ENCODE measurements at places on chromosomes 2 and 18.
A peak's percentile ranks its signal among the peaks of the same experiment; 100 is the strongest.

- no peak for DNase-seq
Measured at GRCh38 chr18:77001041-77001440, 131.5 kb downstream of the MBP start.

- no peak for DNase-seq
Measured at GRCh38 chr2:8538531-8538930, 143.3 kb upstream of the ID2 start.

DNA sequence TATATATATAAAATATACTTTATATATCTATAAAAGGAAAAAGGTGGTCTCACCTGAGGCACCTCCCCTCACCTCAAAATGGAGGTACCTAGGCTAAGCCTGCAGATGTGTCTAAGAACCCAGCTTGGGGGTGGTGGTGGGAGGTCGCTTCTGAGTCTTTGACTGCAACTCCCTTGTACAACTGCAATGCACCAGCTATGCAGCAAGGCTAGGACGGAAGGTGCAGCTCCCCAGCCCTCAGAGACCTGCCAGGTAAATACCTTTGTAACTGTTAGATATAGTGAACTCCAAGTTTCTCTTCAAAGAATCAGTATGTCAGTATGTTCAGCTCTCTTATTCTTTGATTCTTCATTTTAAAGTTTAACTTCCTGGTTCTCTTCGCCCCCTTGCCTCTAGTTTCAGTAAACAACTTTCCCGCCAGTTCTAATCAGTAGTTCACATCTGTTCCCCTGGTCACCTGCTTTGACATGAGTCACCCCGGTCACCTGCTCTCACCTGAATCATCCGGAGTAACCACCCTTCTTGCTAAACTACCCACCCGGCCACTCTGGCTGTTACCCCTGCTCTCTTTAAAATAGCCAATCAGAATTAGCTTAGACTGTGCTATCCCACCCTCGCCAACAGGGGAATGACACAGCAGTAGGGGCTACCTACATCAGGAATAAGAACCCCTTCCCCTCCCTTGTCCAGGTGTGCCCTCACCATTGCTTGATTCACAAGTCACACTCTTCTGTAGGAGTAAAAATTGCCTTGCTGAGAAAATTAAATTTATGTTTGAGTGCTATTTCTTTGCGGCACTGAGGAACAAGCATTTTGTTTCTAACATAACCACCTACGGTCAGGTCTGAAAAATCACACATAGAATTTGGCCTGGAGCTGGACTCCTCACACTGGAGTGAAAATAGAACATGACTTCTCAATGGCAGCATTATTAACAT is 24.7 kb upstream of the IMPA2 start:
- DNase-seq: no peak

DNA sequence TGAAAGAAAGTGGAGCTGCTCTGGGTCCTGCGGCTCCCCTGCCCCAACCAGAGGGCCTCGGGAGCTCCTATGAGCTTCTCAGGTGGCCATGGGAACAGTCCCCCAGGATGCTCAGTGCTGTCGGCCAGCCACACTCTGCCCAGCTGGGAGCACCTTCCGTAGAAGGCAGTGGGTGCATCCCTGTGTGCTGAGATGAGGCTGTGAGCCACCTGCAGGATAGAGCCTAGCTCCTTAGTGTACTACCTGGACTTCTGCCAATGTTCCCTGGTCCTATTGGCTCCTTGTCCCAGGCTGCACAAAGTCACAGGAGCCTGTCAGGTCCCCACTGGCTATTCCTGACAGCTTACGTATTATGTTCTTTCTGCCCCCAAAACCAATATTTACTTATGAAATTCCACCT is 16.1 kb downstream of the PRELID3A start:
- no peak for DNase-seq

DNA sequence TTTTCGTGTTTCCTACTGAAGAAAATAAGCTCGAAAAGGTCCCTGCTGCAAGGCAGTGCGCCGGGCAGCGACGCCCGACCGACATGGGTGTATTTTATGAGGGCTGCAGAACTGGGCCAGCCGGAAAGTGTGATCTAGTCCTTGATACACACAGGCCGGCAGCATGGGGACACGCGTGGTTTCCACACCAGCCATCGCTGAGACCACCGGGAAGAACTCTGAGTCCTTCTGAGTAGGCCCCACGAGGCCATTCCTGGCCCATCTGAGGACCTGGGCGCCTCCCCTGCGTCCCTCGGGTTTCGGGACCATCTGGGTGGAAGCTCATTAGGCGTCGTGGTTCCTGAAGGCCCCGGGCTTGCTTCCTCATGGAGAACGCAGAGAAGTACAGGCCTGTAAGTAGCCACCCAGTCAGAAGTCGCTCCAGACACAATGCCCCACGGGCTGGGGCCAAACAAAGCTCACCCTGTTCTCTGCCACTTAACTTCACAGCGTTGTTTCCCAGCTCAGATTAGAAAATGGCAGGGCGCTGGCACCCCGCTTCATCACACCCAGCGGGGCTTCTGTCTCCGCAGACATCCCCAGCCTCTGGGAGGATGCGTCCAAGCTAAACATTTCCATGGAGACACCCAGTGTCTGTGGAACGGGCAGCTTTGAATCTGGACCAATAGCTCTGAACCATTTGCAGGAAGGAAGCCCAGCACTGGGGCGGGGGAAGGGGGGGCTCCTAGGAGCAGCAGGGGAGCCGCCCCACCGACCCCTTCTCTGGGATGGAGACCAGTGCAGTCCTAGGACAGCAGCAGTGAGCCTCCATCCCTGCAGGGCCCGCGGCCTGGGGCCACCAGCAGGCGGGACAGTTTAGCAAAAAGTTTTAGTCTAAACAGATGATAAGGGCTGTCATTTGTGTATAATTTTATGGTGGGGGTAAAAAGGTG is 2.4 kb downstream of the NFATC1 start:
- no peak for DNase-seq

GRCh38 chr2:204544961-204545860 is at the start of gene PARD3B:
Gene PARD3B, plus strand, starts transcription at chr2:204545475. Its CDS starts 525 bp downstream, at chr2:204546000.
- DNase-seq: peak; percentile 45

DNA sequence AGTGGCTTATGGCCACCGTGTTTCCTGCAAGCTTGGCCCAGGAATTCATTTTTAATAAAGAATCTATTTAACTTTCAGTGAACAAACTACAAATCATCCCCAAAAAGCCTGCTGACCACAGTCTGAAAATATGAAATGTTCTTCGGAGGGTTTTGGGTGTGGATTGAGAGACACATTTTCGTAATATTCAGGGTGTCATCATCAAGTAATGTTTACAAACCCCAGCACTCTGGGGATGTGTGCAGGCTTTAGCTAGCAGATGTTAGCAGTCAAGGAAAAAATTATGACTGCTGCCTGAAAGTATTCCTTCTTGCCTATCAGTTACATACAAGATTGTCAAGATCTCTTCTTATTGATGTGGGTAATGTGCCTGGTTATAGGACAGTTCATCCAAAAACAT is 143.9 kb upstream of the FN1 start:
- no peak for DNase-seq

DNA sequence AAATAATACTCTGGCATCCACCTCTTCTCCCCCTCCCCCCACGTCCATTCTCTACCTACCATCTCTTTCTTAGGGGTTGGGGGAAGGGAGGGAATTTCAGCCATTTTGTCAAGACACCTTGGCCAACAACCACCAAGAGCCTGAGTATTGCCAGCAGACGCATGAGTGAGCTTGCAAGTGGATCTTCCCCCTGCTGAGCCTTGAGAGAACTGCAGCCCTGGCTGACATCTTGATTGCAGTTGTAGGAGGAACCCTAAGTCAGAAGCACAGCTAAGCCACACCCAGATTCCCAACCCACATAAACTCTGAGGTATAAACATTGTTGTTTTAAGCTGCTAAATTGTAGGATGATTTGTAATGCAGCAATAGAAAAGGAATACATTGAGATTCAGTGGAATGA is 165.6 kb downstream of the TMEFF2 start:
- DNase-seq: no peak

- no peak for DNase-seq
Measured at GRCh38 chr2:160783474-160783873, 289.9 kb upstream of the RBMS1 start.

DNA sequence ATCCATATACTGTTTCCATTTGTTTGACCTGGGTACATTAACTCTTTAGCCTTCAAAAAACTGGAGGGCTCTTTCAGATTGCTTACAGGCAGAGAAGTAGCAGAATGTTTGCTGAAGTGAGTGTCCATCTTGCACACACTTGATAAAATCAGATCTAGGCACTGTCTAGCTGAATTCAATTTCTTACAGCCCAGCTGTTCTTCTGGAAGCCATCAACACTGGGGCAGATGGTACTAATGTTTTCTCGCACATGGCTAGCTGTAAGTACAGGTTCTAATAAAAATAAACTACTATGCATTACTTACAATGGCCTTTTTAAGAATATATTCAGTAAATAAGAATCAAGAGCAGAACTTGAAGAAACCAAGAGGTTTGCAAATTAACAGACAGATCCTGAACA is 175.9 kb downstream of the NBAS start:
- no peak for DNase-seq

GRCh38 chr18:7322817-7323485 is 92.1 kb downstream of the LRRC30 start:
- no peak for DNase-seq

- no peak for DNase-seq
Measured at GRCh38 chr2:217568289-217568971, 434.4 kb downstream of the TNS1 start.

GRCh38 chr2:75787532-75788132 is 76.9 kb upstream of the GCFC2 start:
- DNase-seq: peak; percentile 26

DNA sequence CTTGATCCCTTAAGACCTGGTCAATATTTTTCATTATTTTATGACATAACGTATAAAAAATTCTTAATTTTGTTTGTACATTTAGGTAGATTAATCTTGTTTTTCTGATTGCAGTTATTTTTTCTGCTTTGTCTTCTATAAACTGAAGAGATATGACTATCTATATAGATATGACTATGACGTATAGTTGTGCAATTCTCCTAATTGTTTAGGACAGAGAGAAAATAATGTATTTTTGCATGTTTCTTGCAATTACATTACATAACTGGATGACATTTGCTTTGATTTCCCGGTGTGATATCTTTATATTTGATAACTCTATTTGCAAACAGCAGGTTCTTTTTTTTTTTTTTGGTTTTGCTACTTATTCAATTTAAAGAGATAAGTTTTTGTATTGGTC is 310.2 kb upstream of the REG3G start:
- no peak for DNase-seq

DNA sequence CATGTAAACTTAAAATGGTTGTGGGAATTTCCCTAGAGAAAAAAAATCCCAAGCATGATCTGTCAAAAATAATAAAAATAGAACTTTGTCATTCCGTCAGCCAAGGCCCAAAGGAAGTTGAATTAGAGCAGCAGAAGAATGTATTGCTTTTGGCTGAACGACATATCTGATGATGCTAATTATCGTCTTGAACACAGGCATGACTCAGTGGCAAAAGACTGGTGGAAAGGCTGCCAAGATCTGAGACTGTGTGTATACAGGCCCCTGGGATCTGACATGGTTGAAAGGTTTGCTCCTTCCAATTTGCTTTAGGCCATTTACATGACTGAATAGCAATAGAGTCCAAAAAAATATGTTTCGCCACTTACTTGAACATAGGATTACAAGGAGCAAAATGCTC is 1057.1 kb upstream of the CRIM1 start:
- DNase-seq: no peak

DNA sequence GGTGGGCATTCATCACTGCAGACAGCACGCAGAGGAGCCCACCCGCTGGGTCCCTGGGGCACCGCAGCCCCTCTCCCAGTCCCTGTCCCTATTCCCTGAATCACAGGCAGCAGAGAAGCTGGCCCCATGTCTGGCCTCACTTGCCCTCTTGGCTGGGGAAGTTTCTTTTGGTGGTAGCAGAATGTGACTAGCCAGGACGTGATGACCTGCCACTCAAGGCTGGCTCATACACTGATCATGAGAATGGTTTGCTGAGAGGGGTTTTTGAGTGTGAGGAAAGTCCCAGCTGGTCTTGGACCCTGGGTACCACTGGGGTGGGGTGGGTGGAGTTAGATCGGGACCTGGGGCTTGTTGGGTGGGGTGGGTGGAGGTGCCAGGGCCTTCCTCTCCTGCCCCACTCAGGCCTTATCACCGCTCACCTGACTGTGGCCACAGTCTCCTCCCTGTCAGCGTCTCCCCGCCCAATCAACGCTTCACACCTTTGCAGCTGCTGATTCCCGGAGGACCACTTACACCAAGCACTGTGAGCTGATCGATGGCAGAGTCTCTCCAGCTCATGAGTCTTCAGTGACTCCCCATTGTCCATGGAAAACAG is 28.9 kb upstream of the FOSL2 start:
- no peak for DNase-seq

GRCh38 chr2:74841641-74842040 is 7.7 kb downstream of the HK2 start:
- no peak for DNase-seq

DNA sequence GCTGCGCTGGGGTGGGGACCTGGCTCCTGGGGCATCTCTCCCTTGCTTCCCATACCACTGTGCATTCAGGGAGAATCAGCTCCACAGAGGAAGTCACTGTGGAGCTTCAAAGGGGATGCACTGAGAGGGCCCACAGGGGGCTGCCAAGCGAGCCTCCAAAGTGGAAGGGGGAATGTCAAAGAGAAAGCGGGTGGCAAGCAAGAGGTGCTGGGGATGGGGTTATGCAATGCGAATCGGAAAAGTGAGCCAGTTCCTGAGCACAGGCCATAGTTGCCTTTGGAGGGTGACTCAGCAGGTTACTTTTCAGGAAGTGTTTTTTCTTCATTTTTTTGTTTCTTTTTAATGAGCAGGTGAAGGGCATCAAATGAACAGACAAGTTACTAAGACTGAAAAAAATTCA is 17.6 kb downstream of the PMAIP1 start:
- DNase-seq: no peak

DNA sequence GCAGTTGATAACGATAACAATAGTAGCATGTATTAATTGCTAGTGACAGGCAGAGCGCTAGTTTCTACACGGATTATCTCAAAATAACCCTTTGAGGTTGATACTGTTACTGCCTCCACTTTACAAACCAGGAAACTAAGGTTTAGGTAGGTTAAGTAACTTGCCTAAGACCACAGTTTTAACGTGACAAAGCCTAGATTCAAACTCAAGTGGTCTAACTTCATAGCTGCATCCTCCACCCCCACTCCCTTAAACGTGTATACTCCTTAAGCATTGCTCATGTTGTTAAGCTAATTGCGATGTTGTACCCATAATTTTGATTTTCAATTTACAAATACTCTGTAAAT is 1.2 kb downstream of the ME2 start:
- DNase-seq: no peak

- DNase-seq: no peak
Measured at GRCh38 chr2:54672590-54673456, 50.6 kb upstream of the EML6 start.

DNA sequence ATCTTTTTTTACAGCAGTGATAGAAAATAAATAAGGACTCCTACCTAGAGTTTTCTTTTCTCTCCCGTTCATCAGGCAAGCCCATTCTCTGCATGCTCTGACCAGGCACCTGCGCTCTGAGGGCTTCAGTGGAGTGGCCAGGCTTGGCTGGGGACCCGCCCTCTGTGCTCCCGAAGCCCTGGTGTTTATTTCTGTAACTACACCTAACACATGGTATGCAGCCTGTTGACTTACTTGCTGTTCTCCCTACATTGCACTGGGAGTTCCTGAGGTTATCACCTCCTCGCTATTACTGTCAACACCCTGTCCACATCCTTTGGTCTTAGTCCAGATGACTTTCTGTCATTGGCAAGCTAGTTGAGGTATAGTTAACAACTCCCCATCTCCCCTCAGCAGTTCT is 317.7 kb downstream of the LPIN1 start:
- DNase-seq: no peak
